Dermis microvascular lymphatic vessel endothelial cell (primary cell): ENCODE measurements at places on chromosomes 5 and 9. TPM values are rescaled to one million over a fixed set of nuclear protein-coding genes. Genes with fewer than 3 reads are reported as not detected.

TJP2 gene
- 45.7 and 54.4 TPM in 2 replicates for total RNA-seq

IL3 gene
- not detected in 2 replicates for total RNA-seq

REEP2 gene
- total RNA-seq, result 1.2 and 1.6 TPM in 2 replicates

IQGAP2 gene
- 1.8 and 3.2 TPM in 2 replicates for total RNA-seq

SPATA31A7 gene
- total RNA-seq, result not detected in 2 replicates

SLC23A1 gene
- total RNA-seq, result under 0.01 TPM in 1 of 2 replicates, not detected in the other

DBH gene
- not detected in 2 replicates for total RNA-seq

TIFAB gene
- not detected in 2 replicates for total RNA-seq

RPL35 gene
- 1,146 and 1,670 TPM in 2 replicates for total RNA-seq
